Activated CD4-positive, alpha-beta memory T cell treated with anti-CD3 and anti-CD28 coated beads for 36 hours (primary cell): ENCODE measurements at places on chromosomes 3 and 15. TPM values are rescaled to one million over a fixed set of nuclear protein-coding genes. Genes with fewer than 3 reads are reported as not detected.

DNA sequence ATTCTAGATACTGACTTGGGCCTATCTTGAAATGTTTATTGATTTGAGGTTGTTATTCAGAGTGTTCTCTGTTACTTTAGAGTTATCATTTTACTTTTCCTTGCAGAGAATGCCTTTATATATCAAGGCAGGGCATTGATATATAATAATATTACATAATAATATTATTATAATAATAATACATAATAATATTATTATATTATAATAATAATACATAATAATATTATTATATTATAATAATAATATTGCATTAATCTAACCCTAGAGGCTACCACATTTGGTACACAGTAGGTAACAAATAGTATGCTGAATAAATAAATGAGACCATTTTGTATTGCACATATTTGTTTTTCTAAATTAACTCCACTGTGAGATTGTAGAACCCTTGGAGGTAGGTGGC lies 216.3 kb downstream of the EFHB start:
- DNase-seq, result no peak

- no peak for DNase-seq
Observed at GRCh38 chr3:194900854-194901522, 215.3 kb downstream of the FAM43A start.

- DNase-seq, result no peak
Observed at GRCh38 chr3:95813244-95813643, 1001.1 kb upstream of the EPHA6 start.

DNA sequence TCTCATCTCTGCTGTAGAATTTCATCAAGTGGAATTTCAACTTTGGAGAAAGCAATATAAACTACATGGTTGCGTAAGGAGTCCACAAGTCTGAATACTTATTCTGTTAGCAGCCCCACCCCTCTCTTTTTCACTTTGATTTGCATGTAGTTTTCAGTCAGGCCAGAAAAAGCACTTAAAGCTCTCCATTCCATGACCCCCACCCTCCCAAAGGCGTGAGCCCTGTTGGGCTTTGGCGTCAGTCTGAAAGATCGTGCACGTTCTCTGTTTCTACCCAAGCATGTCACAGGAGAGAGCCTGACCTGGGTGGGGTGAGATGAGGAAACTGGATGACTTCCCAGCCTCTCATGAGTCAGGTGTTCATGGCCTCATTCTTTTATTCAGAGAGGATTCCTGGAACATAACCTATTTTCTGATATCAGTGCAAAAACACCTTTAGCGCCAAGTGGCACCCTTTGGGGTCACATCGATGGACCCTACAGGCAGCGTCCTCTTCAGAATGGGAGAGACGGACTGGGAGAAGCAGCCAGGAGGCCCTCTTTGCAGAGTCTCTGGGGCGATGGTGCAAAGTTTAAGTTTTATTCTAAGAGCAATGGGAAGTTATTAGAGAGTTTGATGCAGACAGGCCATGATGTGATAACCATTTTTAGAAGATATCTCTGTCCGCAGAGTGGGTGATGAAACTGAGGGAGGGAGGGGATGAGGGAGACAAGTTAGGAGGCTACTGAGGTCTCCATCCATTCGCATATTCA lies 55.8 kb downstream of the LSM3 start:
- no peak for DNase-seq

GRCh38 chr3:134675726-134676256 lies 25.0 kb upstream of the KY start:
- no peak for DNase-seq

DNA sequence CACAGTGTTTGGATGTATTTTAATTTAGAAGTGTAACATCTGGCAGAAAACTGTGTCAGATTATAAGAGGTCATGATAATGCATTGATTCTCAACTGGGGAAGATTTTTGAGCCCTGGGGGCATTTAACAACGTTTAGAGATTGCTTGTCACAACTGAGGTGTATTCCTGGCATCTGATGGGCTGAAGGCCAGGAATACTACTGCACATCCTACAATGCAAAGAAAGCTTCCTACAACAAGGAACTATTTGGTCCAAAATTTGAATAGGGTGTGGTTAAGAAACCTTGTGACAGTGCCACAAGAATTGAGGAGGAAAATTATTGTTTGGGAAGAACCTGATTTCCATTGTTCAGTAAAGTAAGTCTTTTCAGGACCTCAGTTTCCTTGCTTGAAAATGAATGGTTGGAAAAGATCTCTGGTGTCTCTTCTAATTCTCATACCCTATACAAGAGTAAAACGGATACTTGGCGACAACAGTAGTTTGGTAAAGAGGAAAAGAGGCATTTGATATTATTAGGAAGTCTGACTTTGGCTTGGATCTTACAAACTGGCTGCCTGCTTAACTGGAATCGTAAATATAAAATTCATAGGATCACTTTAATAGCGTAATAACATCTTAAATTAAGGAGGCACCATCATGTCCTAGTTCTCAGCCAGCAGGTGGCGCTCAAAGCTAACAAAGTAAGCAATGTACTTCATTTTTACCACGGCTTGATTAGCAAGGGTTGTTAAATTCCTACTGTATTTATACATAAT lies 4.3 kb downstream of the DAZL start:
- DNase-seq, result peak; percentile 81

- DNase-seq, result peak; percentile 65
Observed at GRCh38 chr15:70308011-70308734, 210.5 kb upstream of the TLE3 start.

DNA sequence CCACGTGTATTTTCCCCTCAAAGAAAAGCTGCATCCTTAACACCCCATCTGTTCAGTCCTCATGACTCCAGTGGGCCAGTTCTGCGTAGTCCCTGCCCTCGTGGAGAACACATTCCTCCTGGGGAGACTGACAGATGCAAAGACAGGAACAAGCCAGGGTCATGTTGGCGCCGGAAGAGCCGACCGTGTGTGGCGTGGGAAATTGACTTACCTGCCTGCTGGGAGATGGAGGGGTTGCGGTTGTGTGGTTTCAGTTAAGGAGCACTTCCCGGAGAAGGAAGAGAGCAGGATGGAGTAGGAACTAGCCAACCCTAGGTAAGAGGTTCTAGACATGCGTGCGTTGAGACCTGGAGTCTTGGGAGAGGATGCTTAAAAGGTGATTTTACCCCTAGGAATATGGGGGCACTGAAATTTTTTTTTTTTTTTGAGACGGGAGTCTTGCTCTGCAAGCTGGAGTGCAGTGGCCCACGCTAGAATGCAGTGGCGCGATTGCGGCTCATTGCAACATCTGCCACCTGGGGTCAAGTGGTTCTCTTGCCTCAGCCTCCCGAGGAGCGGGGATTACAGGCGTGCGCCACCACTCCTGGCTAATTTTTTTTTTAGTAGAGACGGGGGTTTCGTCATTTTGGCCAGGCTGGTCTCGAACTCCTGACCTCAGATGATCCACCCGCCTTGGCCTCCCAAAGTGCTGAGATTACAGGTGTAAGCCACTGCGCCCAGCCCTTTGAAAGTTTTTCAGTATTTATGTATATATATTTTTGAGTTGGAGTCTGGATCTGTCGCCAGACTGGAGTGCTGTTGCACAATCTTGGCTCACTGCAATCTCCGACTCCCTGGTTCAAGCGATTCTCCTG lies 1.4 kb downstream of the VHL start:
- peak; percentile 53 for DNase-seq

GRCh38 chr15:38088971-38089370 lies 154.5 kb downstream of the TMCO5A start:
- DNase-seq, result no peak

DNA sequence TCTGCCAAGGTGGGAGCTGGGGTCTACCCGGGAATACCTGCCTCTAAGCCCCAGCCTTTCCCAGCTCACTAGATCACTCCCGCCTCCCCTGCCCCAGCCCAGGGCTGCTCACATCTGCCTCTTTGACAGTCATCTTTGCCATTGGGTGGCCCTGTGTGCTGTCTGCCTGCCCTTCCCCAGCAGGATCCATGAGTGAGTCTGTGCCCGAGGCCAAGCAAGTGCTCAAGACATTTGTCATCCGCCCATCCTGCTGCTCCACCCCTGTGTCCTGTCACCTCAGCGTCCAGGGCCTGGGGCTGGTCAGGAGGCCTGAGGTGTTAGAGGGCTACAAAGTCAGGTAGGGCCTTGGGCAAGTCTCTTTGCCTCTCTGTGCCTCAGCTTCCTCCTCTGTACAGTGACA lies 89.4 kb downstream of the LSM3 start:
- DNase-seq, result no peak

DNA sequence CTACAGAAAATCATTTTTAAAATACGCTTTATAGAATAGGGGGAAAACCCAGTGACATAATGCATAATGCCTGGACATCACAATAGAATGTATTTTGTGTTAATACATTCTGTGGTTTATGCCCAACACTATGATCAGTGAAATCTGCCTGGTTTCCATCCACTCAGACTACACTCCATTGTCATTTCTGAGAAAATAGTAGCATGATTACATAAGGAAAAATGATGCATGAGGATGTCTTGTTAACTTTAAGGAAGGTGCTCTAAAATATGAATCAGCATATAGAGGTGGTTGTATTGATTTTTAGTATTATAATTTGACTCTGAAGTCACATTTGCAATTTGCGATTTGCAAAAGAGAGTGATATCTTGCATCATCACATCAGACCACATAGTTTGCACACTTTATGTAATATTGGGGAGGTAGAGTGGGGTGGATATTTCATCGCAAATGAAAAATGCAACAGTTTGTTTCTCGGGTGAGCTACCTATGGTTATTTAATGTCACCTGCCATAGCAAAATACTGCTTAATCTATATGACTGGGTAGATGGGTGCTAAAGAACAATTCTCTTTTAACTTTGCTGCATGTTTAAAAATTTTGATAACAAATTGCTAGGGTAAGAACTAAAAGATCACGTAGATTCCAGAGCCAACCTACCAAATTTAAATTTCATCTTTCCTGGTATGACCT lies 403.9 kb downstream of the IL5RA start:
- DNase-seq, result no peak

- no peak for DNase-seq
Observed at GRCh38 chr3:85801955-85802354, 843.2 kb downstream of the CADM2 start.

GRCh38 chr3:107861422-107861821 lies 229.4 kb downstream of the CD47 start:
- DNase-seq, result no peak

DNA sequence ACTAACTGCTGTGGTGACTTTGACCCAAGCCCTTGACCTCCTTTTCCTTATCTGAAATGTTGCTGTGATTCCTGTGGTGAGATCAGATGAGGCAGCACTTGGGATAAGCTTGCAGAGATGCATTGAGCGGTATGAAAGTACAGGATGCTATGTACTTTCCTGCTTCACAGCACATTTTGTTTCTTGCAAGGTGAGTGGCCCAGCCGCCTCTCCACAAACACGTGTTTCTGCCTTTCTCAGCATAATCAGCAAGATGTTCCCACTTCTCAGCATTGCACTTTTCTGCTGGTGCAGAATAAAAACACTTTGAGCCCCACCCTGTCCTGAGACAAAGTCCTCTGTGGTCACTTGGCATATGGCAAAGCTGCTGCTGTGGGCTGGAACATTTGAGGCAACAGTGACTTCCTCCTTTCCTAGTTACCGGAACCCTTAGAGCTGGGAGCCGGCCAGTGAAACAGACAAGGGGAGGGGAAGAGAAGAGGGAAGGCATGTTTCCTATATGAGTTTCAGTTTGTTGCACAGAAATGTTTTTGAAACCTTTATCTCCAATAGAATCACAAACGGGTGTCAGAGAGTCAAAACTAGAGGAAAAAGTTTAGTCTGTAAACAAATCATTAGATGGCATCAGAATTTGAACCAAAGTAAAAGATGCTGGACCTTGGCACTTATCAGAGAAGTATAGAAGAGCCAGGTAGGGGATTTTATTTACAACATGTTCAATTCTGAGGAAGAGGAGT lies 5.0 kb downstream of the NUDT16 start:
- peak; percentile 30 for DNase-seq

DNA sequence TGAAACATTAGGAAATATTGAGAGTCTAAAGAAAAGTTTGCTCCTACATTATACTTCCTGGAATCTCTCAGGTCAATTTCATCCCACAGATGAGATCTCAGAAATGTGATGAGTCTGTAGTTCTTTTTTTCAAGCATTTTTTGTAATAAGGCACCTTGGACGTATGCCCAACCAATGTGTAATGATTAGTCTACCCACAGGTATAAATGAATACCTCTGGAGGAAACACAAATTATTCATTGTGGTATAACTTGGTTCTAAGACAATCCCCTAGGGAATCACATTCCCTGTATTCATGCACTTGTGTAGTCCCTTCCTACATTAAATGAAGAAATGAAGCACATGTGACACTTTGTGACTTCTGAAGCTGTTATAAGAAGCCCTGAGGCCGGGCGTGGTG lies 596.2 kb upstream of the UBE2E2 start:
- no peak for DNase-seq

DNA sequence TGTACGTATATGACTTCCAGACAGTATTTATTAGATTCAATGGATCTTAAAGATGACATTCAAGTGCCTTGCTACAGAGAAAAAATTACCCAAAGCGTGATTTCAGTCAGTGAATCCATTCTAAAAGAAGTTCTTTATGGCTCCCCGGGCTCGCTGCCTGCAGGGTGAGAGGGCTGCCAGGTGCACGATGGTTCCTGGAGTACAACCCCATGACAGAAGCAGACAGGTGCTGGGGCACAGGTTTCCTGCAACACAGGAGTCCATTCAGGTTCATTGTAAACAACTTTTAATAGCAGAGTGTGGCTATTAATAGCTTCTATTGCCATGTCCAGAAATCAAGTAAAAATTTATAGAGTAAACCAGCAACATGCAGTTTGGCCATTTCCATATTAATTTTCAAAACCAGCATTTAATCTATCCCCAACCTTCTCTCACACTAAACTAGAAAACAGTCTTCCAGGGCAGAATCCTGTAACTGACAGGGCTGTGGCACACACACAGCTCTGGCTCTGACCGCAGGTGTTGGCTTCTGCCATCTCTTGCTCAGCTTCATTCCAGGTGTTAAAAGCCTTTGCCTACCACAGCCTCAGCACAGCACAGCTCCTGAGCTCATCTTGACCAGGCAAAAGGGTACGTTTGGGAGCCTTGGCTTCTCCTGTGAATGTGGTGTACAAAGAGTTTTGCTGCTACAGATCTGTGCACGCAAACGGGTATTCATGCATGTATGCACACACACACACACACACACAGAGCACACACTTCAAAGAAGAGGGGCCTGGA lies 185.9 kb downstream of the MEX3B start:
- no peak for DNase-seq

ARRDC4 gene
- total RNA-seq, result 0.29 TPM

CHRM5 gene
- not detected for total RNA-seq

DOCK3 gene
- total RNA-seq, result 2.9 TPM

KY gene
- not detected for total RNA-seq

C15orf62 gene
- 0.39 TPM for total RNA-seq

RNF168 gene
- 27.2 TPM for total RNA-seq

KLHDC8B gene
- total RNA-seq, result 2.9 TPM

RGMA gene
- total RNA-seq, result 0.12 TPM

LDHAL6B gene
- not detected for total RNA-seq
